Tibial nerve (tissue), 4 donors: ENCODE measurements at places on chromosomes 12 and 14. TPM values are rescaled to one million over a fixed set of nuclear protein-coding genes. Genes with fewer than 3 reads are reported as not detected.

DNA sequence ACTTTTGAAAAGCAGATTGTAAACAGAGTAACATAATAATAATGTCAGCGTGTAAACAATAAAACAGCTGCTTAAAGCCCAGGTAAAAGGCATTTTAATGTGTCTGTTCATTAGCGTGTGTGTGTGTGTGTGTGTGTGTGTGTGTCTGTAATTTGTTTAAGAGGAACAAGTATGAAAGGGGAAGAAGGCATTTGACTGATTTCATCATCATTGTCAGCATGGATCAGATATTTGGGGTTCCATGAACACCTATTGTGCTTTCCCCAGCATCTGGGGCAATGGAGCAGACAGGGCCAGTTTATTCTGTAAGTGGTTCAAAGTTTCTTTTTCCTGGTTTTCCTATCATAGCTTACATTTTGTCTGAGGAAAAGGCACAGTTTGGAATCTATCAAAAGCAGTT, 28.9 kb downstream of the SLC25A21 start:
- H3K4me1 ChIP-seq = no peaks in the 10 kb centered on the region
- H3K27ac ChIP-seq = no peak overlapping the region
- no peaks in the 10 kb centered on the region for H3K27me3 ChIP-seq
- H3K36me3 ChIP-seq = no peaks in the 10 kb centered on the region
- H3K4me3 ChIP-seq = no peak overlapping the region

GRCh38 chr12:44428825-44429224, 447.3 kb downstream of the NELL2 start:
- H3K27me3 ChIP-seq = no peaks in the 10 kb centered on the region
- no peak overlapping the region for H3K27ac ChIP-seq
- DNase-seq = no peak
- H3K36me3 ChIP-seq = no peaks in the 10 kb centered on the region

Gene AKAP5
- 0.42 TPM for total RNA-seq

Gene PLD4
- total RNA-seq = not detected

DNA sequence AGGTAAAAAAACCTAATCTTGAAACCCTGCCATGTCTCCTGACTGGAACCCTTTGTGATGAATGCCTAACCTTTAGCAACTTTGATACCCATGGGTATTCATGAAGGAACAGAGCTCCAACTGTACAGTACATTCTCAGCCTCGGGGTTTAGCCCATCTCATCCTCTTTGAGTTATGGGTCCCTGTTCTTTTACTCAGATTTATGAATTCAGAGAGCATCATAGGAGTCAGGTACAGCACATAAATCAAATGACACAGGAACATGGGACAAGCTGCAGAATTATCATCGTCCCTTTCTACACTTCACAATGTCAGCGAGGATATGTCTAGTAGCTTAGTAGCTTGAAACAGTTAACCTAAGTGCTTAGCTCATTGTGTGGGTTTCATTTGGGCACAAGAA, 527.4 kb downstream of the NOVA1 start:
- no peak overlapping the region for H3K4me3 ChIP-seq
- no peak overlapping the region for H3K27ac ChIP-seq
- no peaks in the 10 kb centered on the region for H3K4me1 ChIP-seq
- H3K27me3 ChIP-seq = no peaks in the 10 kb centered on the region

DNA sequence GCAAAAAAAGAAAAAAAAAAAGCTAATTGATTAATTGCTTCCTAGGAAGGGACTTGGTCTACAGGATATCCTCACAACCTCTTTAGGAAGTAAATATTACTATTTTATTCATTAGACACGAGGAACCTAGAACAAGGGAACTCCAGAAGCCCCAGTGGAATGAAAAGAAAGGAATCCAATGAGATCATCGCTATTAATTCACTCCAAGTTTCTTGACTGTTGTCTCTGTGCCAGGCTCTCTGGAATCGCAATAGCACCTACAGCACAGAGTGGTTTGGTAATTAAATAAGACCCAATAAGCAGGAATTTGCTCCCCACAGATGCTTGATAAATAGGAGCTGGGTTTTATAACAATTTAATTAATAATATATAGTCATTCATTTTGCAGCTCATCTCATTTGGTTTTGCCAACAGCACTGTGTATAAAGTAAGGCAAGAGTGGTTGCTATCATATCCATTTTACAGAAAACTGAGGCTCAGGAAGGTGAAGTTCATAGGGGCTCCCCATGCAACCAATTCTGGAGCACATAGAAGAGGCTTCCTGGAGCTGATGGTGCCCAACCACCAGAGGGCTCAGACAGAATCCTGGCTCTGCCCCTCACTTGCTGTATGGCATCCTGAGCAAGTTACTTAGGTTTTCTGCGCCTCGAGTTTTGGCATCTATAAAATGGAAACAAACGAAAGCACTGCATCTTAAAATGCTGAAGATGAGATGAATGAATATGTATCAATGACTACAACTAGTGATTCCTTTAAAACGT, 420.2 kb downstream of the MED13L start:
- H3K4me1 ChIP-seq = no peaks in the 10 kb centered on the region
- H3K4me3 ChIP-seq = no peak overlapping the region
- H3K27me3 ChIP-seq = no peaks in the 10 kb centered on the region
- H3K36me3 ChIP-seq = no peaks in the 10 kb centered on the region

- no peak for DNase-seq
- H3K27me3 ChIP-seq = no peaks in the 10 kb centered on the region
- H3K4me3 ChIP-seq = peak overlapping the region; percentile 50
Observed at GRCh38 chr14:94175747-94176146, 1.6 kb downstream of the PPP4R4 start.

Gene CDKN3
- 3.6 TPM for total RNA-seq

DNA sequence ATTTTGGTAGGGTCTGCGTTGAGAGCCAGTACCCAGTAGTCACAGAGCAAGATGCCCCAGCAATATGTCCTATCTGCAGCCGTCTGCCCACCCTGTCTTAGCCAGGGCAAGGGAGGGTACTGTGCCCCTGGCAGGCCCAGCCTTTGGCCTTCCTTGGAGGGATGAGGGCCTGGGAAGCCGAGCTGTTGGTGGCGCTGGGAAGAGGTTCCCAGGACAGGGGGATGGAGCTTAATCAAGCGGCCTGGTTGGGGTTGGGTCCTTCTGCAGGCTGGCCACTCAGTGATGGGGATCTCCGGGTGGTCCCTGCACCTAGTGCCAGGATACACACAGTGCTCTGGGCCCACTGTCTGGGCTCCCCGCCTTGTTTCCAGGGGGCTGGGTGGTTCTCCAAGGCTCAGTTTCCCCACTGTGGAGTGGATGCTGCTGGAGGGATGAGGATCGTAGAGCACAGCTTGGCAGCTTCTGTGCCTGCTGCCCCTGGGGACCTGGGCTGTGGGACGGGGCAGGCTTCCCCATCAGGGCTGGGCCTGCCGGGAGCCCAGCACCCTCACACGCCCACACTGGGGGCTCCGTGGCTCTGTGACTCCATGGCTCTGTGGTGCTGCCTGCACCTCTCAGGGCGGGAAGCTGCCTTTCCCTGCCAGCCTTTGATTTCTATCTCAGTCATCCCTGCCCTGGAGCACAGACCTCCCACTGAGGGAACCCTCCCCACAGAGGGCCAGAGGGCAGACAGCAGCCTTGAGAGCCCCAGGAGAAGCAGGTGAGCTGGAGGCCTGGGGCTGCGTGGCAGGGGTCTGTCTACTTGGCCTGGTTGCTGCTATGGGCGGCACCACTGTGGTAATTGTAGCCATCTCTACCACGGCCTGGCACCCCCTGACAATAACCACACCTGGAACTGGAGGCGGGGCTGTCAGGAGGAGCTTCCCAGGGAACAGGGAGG, 357.0 kb downstream of the TMEM121 start:
- no peak overlapping the region for H3K4me3 ChIP-seq
- no peaks in the 10 kb centered on the region for H3K4me1 ChIP-seq
- H3K27ac ChIP-seq = no peak overlapping the region
- peak; percentile 5 for DNase-seq

Gene TMEM30B
- 32.9 TPM for total RNA-seq

Gene DNAJC22
- not detected for total RNA-seq

DNA sequence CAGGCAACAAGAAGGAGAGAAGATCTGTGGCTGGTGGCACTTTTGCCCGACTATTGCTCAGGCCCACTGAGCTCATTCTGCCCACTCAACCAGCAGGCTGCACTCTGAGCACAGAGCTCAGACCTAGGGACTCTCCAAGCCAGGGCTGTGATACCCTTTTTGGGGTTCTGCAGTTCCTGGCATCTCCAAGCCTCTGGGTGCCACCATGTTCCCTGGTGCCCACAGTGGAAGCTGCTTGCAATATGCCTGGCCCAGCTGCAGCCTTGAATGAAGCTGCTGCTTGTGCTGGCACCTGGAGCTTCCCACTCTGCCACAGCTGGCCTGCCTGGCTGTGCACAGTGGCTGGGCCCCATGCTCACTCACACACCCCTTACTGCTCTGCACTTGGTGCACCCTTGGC, 236.1 kb downstream of the ADGRD1 start:
- no peaks in the 10 kb centered on the region for H3K27me3 ChIP-seq
- no peak overlapping the region for H3K27ac ChIP-seq
- H3K36me3 ChIP-seq = no peaks in the 10 kb centered on the region
- H3K4me1 ChIP-seq = no peaks in the 10 kb centered on the region
- DNase-seq = no peak

Gene OR4E2
- total RNA-seq = not detected

Gene CLEC7A
- total RNA-seq = 13.5 TPM

GRCh38 chr14:53002576-53002975, 51.7 kb upstream of the FERMT2 start:
- H3K4me3 ChIP-seq = no peak overlapping the region
- H3K36me3 ChIP-seq = no peaks in the 10 kb centered on the region
- peak overlapping the region; percentile 66 for H3K27ac ChIP-seq
- H3K4me1 ChIP-seq = no peaks in the 10 kb centered on the region
- H3K27me3 ChIP-seq = no peaks in the 10 kb centered on the region

DNA sequence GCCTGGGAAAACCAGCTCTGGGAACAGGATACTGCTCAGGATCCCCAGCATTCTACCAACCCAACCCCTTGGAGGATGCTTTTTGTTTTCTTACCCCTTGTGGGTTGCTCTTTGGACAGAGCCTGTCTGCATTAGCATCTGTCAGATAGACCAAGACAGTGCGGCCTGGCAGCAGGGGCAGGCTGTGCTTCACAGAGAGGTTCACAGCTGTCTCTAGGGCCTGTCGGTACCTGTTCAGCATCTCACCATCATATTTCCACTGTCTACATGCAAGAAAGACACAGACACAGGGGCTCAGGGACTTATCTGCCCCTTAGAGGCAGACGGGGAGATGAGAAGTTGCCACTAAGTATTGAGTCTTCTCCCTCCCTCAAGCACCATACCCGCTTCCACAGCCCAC, 21.8 kb downstream of the TEP1 start:
- DNase-seq = no peak
- no peak overlapping the region for H3K4me3 ChIP-seq

Gene ITGB7
- 3.6 TPM for total RNA-seq

Gene KIF26A
- total RNA-seq = 2.6 TPM

DNA sequence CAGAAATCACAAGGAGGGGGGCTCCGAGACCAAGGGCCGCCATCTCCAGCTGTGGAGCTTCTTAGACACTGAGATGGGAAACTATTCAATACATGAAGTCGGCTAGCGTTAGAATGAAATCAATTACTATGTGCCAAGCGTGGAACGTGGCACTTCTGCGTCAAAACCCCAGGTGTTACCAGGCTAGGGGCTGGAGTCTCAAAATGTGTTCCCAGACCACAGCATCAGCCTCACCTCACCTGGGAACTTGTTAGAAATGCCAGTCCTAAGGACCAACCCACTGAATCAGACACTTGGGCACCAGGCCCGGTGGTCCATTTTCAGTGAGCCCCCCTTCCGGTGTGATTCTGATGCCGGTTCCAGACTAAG, 5.0 kb upstream of the SETD1B start:
- H3K36me3 ChIP-seq = no peaks in the 10 kb centered on the region
- H3K4me3 ChIP-seq = peak overlapping the region; percentile 82
- H3K27ac ChIP-seq = peak overlapping the region; percentile 100
- no peaks in the 10 kb centered on the region for H3K4me1 ChIP-seq
- H3K27me3 ChIP-seq = no peaks in the 10 kb centered on the region

DNA sequence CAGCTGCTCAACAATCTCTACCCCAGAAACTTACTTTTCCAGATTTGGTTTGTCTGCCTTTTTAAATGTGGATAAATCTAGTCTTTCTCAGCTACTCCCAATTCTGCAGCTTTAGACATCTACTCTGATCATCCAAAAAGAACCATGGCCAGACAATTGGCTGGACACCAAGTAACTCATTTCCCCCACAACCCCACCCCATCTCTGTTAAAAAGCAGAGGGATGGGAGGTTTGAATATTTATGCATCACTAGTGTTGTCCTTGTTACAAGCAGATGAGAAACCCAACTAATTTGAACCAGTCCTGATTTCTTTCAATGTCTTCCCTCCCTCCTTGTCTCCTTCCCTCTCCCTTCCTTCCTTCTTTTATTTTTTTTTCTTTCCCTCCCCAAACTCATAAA, 391.9 kb downstream of the GALC start:
- H3K4me1 ChIP-seq = no peaks in the 10 kb centered on the region
- H3K27me3 ChIP-seq = no peaks in the 10 kb centered on the region
- no peak for DNase-seq
- H3K4me3 ChIP-seq = no peak overlapping the region

GRCh38 chr12:12507121-12507520, 55.5 kb downstream of the DUSP16 start:
- no peak overlapping the region for H3K27ac ChIP-seq
- H3K36me3 ChIP-seq = no peaks in the 10 kb centered on the region
- no peak overlapping the region for H3K4me3 ChIP-seq
- H3K4me1 ChIP-seq = no peaks in the 10 kb centered on the region

Gene PRR4
- 2.2 TPM for total RNA-seq

DNA sequence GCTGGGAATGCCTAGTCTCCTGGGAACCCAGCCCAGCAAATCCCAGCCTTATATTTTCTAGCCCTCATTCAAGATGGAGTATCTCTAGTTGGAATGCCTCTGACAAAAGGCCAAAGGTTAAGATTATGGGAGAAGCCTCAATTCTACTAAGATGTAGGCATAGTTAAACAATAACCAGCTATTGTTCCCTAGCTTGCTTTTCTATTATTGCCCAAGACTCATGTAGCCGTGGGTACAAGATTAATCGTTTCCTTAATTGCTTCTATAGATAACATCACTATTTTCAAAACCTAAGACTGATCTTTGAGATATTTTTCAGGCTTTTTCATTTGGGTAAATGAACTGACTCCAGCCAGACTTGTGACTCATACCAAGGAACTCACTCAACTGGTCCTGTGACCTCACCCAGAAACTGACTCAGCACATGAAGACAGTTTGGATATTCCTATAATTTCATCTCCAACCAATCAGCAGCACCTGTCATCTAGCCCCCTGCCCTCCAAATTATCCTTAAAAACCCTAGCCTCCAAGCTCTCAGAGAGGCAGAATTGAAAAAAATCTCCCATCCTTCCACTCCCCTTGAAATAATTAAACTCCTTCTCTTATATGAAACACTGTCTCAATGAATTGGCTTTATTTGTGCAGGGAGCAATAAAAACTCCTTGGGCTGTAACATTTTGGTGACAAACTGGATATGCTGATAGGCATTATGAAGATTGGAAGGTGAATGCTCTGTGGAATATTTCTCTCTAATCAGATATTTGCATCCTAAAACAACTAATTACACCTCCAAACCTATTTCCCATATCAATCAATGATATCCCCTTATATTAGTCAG, 589.0 kb downstream of the C12orf50 start:
- no peak overlapping the region for H3K4me3 ChIP-seq
- no peaks in the 10 kb centered on the region for H3K4me1 ChIP-seq
- H3K27me3 ChIP-seq = no peaks in the 10 kb centered on the region
- no peaks in the 10 kb centered on the region for H3K36me3 ChIP-seq

Gene P2RX2
- not detected for total RNA-seq

Gene ATF7
- 35.4 TPM for total RNA-seq

Gene COX14
- total RNA-seq = 91.5 TPM
